Panc1 (cell line): ENCODE measurements at places on chromosomes 12 and 14.

- no peaks in the 10 kb centered on the region for H3K36me3 ChIP-seq
- H3K27ac ChIP-seq = no peak overlapping the region
- no peak for DNase-seq
- H3K4me1 ChIP-seq = no peaks in the 10 kb centered on the region
- no peaks in the 10 kb centered on the region for H3K27me3 ChIP-seq
Measured at GRCh38 chr14:86153480-86153879, 623.5 kb downstream of the FLRT2 start.

DNA sequence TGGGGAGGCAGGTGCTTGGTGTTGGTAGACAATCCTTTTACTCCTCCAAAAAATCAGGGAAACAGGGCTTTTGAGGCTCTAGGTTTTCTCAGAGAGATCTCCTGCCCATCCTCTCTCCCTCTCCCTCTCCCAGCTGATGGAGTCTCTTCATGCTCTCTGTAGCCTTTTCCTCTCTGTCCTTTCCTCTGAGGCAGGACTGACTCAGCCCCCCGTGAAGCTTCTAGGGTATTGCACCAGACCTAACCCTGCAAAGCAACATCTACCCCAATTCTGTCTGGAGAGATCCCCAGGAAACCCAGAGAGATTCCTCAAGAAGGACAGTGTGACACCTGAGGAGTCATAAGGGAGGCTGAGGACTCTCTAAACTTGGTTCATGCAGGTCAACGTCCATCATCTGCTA, 66.4 kb downstream of the CRACR2A start:
- DNase-seq = no peak
- H3K4me3 ChIP-seq = no peak overlapping the region
- H3K4me1 ChIP-seq = no peaks in the 10 kb centered on the region

GRCh38 chr12:25583545-25583944, 30.5 kb upstream of the LMNTD1 start:
- no peak overlapping the region for H3K4me3 ChIP-seq
- no peak for DNase-seq
- no peaks in the 10 kb centered on the region for H3K4me1 ChIP-seq
- no peaks in the 10 kb centered on the region for H3K36me3 ChIP-seq
- no peak overlapping the region for H3K27ac ChIP-seq
- peaks cover 2% of the 10 kb centered on the region; the same call in 1 of the 2 replicates for H3K27me3 ChIP-seq

GRCh38 chr14:69117020-69117767, 35.7 kb downstream of the DCAF5 start:
- DNase-seq = no peak
- no peak overlapping the region for H3K27ac ChIP-seq
- peaks cover 12% of the 10 kb centered on the region for H3K36me3 ChIP-seq
- no peaks in the 10 kb centered on the region for H3K4me1 ChIP-seq
- no peaks in the 10 kb centered on the region for H3K27me3 ChIP-seq

GRCh38 chr12:103924761-103925641, 5.2 kb upstream of the HSP90B1 start:
- no peaks in the 10 kb centered on the region for H3K27me3 ChIP-seq
- peaks cover 8% of the 10 kb centered on the region for H3K4me1 ChIP-seq
- peak; percentile 30 for DNase-seq

- peak overlapping the region; percentile 79 for H3K4me3 ChIP-seq
- H3K27me3 ChIP-seq = peaks cover 8% of the 10 kb centered on the region; the same call in 1 of the 2 replicates
- H3K4me1 ChIP-seq = peaks cover 16% of the 10 kb centered on the region
Measured at GRCh38 chr12:49706351-49707127, 666 bp downstream of the FMNL3 start.

- peaks cover 4% of the 10 kb centered on the region; the same call in 1 of the 2 replicates for H3K27me3 ChIP-seq
- H3K36me3 ChIP-seq = no peaks in the 10 kb centered on the region
- no peaks in the 10 kb centered on the region for H3K4me1 ChIP-seq
- H3K27ac ChIP-seq = no peak overlapping the region
- H3K4me3 ChIP-seq = no peak overlapping the region
Measured at GRCh38 chr14:106610691-106611090, 1084.3 kb downstream of the TMEM121 start.

- H3K4me3 ChIP-seq = peak overlapping the region; percentile 60
- DNase-seq = no peak
- H3K36me3 ChIP-seq = no peaks in the 10 kb centered on the region
- no peak overlapping the region for H3K27ac ChIP-seq
- no peaks in the 10 kb centered on the region; the same call in 1 of the 2 replicates for H3K4me1 ChIP-seq
- H3K27me3 ChIP-seq = no peaks in the 10 kb centered on the region
Measured at GRCh38 chr12:96698521-96698920, 208.5 kb upstream of the NEDD1 start.

GRCh38 chr12:129005416-129005815, 152.1 kb downstream of the GLT1D1 start:
- no peak for DNase-seq
- H3K4me1 ChIP-seq = no peaks in the 10 kb centered on the region
- no peaks in the 10 kb centered on the region for H3K36me3 ChIP-seq
- H3K27me3 ChIP-seq = 0 out of 2 replicates have a peak, but pooled peaks cover 3% of the 10 kb centered on the region
- no peak overlapping the region for H3K27ac ChIP-seq
- no peak overlapping the region for H3K4me3 ChIP-seq

DNA sequence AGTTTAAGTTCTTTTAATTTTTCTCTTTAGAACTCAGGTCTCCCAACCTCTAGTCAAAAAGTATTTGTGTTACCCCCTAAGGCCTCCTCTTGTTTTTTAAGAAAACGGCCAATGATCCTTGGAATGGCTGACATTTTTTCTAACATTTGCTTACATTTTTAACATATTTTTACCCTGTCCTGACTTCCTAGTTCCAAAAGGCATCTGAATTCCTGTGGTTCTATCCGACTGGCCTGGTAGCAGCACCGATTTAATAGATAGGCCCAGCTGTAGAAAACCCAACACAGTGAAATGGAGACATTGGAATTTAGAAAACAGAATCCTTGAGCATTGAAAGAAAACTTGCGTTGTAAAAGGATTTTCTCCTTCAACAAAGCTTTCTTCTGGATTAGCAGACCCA, 134.7 kb upstream of the GSC start:
- H3K4me3 ChIP-seq = no peak overlapping the region
- no peaks in the 10 kb centered on the region for H3K36me3 ChIP-seq
- DNase-seq = no peak
- H3K27ac ChIP-seq = no peak overlapping the region

GRCh38 chr14:98959410-98959809, 312.6 kb downstream of the BCL11B start:
- H3K27me3 ChIP-seq = no peaks in the 10 kb centered on the region
- H3K36me3 ChIP-seq = no peaks in the 10 kb centered on the region
- no peak overlapping the region for H3K4me3 ChIP-seq
- no peak for DNase-seq
- H3K27ac ChIP-seq = no peak overlapping the region

- H3K4me1 ChIP-seq = no peaks in the 10 kb centered on the region
- DNase-seq = no peak
- H3K27ac ChIP-seq = no peak overlapping the region
Measured at GRCh38 chr12:19000836-19001235, 128.7 kb upstream of the PLEKHA5 start.

DNA sequence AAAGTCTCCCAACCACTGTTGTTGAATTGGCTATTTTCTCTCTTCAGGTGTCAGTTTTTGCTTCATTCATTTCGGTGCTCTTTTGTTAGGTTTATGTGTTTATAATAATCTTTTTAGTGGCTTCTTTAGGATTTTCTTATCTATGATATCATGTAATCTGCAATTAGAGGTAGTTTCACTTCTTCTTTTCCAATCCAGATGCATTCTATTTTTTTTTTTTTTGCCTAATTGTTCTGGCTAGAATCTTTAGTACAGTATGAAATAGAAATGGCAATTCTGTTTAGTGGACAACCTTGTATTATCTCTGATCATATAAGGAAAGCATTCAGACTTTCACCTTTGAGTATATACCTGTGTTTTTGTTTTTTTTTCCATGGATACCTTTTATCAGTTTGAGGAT, 17.4 kb downstream of the CNOT2 start:
- DNase-seq = no peak
- H3K4me3 ChIP-seq = no peak overlapping the region
- H3K27me3 ChIP-seq = no peaks in the 10 kb centered on the region

- no peak overlapping the region for H3K27ac ChIP-seq
- H3K4me3 ChIP-seq = no peak overlapping the region
- no peak for DNase-seq
- H3K27me3 ChIP-seq = no peaks in the 10 kb centered on the region; the same call in 1 of the 2 replicates
Measured at GRCh38 chr14:58739674-58740073, 101.9 kb downstream of the DACT1 start.

- DNase-seq = no peak
- H3K4me1 ChIP-seq = peaks cover 34% of the 10 kb centered on the region
- H3K4me3 ChIP-seq = no peak overlapping the region
Measured at GRCh38 chr14:93962701-93963601, 13.4 kb downstream of the ASB2 start.

DNA sequence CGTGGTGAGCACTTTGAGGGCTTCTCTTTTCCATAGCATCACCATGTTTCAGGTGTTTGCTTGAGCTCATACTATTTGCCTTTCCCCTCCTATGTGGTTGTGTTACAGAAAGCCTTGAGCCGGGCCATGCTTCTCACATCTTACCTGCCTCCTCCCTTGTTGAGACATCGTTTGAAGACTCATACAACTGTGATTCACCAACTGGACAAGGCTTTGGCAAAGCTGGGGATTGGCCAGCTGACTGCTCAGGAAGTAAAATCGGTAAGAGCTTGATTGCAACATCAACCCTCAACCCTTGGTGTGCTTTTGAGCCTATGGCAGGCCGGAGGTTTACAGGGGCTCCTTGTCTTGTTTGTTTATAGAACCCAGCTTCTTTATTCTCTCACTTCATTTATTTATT, 8.1 kb downstream of the LETMD1 start:
- no peaks in the 10 kb centered on the region for H3K27me3 ChIP-seq
- no peak overlapping the region for H3K27ac ChIP-seq
- peak; percentile 24 for DNase-seq
- H3K36me3 ChIP-seq = peaks cover 20% of the 10 kb centered on the region
- H3K4me3 ChIP-seq = no peak overlapping the region
- no peaks in the 10 kb centered on the region for H3K4me1 ChIP-seq

DNA sequence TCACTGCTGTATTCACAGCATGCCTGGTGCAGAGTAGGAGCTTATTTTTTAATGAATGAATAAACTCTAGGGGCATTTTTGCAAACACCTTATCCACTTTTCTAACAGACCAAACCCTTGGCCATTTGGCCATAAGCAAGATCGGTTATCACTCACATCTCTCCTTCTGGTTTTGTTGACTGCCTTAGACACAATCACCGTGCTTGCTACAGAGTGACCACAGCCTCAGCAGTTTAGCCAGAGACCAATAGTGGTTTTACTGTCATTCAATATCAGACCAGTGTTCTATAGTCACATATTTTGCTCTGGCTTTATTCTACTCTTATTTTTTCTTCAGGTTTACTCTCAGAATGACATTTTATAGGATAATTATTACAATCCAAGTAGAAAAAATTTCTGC, 2.2 kb downstream of the KLRB1 start:
- H3K27me3 ChIP-seq = no peaks in the 10 kb centered on the region
- DNase-seq = no peak
- H3K4me3 ChIP-seq = no peak overlapping the region
- no peaks in the 10 kb centered on the region for H3K4me1 ChIP-seq
- H3K27ac ChIP-seq = no peak overlapping the region
- no peaks in the 10 kb centered on the region for H3K36me3 ChIP-seq

- no peak for DNase-seq
- H3K36me3 ChIP-seq = no peaks in the 10 kb centered on the region
- no peaks in the 10 kb centered on the region; the same call in 1 of the 2 replicates for H3K4me1 ChIP-seq
- no peak overlapping the region for H3K27ac ChIP-seq
Measured at GRCh38 chr12:4274396-4275015, 944 bp downstream of the CCND2 start.

DNA sequence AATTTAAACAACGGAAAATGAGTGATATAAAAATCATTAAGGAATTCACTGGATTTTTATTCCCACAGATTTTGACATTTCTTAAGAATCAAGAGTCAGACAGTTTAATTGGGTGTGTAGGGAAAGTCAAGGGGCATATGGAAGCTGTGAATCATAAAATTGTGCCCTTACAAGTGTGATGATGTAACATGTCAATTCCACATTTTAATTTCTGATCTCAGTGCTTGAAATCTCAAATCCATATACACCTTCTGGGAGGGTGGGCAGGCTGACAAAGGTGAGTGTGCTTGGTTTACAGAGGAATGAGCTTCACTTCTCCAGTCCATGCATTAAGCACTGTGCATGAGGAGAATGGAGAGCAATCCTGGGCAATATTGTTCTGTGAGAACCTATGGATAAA, 1.0 kb upstream of the KRT6A start:
- H3K27me3 ChIP-seq = peaks cover 9% of the 10 kb centered on the region; the same call in 1 of the 2 replicates
- H3K36me3 ChIP-seq = no peaks in the 10 kb centered on the region
- no peak for DNase-seq
- no peak overlapping the region for H3K27ac ChIP-seq
- no peak overlapping the region for H3K4me3 ChIP-seq
- H3K4me1 ChIP-seq = no peaks in the 10 kb centered on the region

DNA sequence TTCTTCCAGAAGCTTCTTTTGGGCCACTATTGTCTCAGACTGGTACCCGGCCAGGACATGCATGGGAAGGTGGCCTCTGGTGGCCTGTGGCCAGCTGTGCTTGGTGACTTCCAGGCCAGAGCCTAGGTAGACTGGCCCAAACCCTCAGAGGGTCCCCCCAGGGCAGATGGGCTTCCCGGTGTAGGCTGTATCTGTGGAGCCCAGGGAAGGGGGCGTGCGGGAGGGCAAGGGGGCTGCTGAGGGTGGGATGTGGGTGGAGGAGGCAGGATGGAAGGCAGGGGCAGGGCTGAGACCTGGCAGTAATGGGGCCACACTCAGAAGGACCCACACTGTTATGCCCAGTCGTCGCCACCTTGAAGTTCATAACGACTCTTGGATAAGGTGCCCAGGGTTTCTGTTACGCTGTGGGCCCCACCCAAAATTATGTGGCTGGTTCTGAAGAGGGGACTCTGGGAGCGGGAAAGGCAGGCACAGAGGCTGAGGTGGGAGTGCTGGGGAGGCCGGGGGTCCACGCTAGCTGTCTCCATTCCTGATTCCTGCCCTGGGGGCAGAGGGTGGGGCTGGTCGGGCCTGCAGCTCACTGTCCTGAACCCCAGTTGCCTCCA, 52.1 kb downstream of the KIF26A start:
- no peak overlapping the region for H3K27ac ChIP-seq
- no peaks in the 10 kb centered on the region for H3K36me3 ChIP-seq
- no peak overlapping the region for H3K4me3 ChIP-seq
- no peaks in the 10 kb centered on the region for H3K27me3 ChIP-seq
- H3K4me1 ChIP-seq = no peaks in the 10 kb centered on the region

DNA sequence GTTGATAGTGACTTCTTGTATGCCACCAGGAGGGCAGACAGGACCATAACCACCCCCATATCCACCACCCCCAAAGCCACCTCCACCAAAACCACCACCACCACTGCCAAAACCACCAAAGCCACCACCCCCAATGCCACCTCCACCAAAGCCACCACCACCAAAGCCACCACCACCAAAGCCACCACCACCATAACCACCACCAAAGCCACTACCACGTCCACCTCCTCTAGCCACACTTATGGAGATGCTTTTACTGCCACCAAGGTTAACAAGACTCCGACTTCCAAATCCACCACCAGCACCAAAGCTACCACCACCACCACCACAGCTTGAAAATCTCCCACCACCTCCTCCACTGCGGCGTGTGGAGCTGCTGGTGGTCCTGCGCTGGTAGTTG, 332 bp downstream of the KRT1 start:
- no peaks in the 10 kb centered on the region for H3K4me1 ChIP-seq
- H3K4me3 ChIP-seq = no peak overlapping the region
- no peak overlapping the region for H3K27ac ChIP-seq
- no peak for DNase-seq
- no peaks in the 10 kb centered on the region for H3K36me3 ChIP-seq
- peaks cover 32% of the 10 kb centered on the region for H3K27me3 ChIP-seq
